ENCODE measurements at places on chromosomes 11 and 22.

GRCh38 chr11:86176165-86176884, 68.2 kb upstream of the EED start:
- DNase-seq: no peak

DNA sequence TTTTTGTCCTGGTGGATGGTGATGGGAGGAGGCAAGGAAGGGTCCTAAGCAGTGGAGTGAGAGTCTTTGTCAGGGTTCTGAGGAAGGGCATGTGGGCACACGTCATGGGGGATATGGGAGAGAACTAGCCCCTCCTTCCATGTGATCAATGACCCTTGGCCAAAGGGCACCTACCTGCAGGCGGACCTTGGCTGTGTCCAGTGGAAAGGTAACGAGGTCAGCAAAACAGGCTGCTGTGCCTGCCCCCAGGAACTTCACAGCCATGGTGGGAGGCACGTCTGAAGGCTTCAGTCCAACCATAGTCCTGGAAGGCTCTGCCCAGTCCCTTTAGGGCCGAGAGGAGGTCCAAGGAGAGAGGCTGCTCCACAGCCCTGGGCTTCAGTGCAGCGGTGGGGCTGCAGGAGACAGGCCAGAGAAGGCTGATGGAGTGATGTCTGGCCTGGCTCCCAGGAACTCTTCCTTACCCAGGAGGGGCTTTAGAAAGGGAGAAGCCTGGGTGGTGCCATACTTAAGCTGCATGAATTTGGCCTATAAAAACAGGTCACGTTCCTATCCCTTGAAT, 2.1 kb downstream of the UCP3 start:
- DNase-seq: no peak

DNA sequence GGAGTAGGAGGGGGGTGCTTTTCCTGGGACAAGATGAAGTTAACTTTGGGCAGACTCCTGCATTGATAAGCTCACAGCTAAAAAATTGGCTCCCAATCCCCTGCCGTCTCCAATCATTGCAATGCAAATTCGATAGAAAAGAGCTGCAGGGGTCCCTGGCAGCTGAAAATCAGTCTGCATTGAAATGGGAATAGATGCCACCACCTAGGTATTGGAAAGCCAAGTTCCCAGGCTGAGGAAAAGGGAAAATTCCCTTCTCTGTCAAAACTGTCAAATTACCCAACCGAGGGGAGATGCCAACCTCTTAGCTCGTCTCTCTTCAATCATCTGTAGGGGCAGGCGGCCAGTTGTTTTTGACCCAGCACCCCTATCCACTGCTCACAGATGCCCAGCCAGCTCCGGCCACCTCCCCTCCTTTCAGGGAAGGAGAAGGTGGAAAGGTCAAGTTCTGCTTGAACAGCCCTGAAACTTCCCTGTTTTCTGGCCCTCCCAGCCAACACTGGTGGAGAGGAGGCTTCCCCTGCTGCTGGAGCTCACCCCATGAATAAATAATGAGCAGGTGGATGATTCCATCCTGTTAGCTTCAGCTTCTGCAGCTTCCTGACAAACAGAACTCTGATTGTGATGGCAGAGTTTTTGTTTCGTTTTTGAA, 916.3 kb downstream of the TBC1D22A start:
- DNase-seq: no peak

DNA sequence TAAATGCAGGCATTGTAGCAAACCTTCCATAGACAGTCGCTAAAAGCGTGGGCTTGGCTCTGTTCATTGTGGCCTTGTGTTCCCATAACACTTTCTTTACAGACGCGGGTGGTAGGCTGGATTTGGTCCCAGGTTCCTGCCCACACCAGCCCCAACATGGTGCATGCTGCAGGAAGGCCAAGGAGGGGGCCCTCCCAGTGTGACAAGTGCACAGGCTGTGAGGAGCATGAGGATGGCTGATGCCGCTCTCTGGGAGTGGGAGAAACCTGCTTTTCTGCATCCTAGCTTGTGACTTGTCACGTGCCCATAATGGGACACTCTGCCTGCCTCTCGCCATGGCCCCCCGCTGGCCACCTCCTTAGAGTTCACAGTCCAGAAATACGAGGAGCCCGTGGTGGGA, 161.8 kb upstream of the B3GAT1 start:
- DNase-seq: no peak

DNA sequence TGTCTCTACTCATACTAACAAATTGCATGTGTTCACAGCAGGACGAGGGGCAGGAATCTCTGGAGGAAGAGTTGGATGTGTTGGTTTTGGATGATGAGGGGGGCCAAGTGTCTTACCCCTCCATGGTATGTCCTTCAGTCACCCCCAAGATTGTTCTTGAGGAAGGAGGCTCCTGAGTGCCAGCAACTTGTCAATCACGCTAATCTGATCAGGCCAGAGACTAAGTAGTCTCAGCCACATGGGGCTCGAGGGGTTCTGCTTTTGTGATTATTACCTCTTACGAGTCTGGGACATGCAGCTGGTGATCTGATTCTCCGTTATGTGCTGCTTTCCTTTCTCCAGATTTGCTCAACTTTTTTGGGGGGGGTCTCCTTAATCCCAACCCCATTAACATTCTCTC, 54.3 kb downstream of the CTNND1 start:
- no peak for DNase-seq

DNA sequence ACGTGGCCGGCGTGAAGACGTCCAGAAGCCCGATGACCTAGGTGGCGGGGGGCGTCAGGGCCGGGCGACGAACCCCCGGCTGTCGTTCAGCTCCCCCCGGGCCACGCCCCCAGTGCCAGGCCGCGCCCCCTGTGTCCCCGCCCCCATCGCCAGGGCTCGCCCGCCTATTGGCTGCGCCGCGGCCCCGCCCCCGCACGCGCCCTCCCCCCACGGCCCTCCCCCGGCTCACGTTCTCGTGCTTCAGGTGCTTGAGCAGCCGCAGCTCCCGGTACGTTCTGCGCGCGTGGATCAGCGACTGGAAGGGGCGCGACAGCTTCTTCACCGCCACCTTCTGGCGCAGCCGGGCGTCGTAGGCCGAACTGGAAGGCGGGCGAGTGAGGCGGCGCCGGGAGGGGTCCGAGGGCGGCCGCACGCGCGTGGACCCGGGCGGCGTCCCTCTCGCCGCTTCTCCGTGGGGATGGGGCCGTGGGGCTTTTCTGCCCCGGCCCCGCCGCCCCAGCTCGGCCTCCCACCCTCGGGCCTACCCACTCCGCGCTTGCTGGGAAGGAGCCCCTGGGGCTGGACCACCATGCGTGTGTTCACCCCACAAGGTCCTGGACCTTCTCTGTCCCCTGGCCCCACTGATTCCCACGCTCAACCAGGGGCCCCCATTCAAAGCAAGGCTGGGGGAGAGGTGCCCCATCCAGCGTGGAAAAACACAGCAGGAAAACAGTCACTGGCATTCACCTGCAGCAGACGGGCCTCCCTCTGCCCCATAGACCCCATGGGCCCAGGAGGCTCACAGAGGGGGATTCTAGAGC, 2.4 kb downstream of the MAPK11 start:
- no peak for DNase-seq

- no peak for DNase-seq
These were observed 10.6 kb upstream of the CCDC83 start for GRCh38 chr11:85844439-85845123.

GRCh38 chr11:221539-221938, 14.0 kb downstream of the RIC8A start:
- no peak for DNase-seq

DNA sequence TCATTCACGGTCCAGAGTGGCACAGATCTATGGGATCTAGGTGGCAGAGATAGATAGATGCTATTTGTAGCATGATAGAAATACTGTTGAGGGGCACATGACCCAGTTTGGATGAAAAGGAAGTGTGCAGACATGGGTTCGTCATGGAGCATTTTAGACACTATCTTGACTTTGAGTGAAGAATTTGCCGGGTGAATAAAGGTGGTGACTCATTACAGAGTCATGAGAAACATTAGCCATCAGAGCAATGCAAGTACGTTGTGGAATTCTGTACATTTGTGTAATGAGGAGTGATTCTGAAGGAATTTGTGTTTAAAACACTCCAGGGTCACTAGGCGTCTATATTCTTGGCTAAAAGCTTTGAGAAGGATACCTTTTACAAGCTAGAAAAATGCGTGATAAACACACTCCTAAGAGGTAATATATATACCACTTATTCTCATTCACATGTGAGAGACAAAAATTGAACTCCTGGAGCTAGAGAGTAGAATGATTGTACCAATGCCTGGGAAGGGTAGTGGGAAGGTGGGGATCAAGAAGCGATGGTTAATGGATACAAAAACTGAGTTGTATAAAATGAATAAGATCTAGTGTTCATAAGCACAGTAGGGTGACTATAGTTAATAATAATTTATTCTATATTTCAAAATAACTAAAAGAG, 593.7 kb upstream of the LUZP2 start:
- no peak for DNase-seq

DNA sequence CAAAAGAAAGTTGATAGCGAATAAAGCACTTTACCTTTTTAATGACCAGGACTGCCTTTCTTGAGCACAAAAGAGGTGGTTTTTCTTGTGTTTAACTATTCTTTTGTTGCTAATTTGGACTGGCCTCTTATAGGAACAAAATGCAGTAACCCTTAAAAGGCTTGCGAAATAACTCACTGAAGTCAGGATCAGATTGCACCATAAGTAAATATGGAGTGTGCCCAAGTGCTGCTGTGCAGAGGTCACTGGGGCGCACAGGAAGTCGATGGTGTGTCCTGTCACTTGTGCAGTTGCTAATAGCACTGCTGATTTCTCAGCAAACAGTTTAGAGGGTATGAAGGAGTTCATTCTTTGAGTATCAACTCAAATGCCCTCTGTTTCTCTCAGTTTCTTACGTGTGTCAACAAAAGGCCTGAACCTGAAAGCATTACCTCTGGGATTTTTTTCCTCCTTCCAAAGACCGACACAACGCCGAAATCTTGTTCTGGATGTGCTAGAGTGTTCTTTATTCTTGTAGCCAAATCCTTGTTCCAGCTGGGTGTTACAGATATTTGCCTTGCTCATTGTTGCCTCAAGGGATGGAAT, 71.3 kb downstream of the ATXN10 start:
- no peak for DNase-seq

DNA sequence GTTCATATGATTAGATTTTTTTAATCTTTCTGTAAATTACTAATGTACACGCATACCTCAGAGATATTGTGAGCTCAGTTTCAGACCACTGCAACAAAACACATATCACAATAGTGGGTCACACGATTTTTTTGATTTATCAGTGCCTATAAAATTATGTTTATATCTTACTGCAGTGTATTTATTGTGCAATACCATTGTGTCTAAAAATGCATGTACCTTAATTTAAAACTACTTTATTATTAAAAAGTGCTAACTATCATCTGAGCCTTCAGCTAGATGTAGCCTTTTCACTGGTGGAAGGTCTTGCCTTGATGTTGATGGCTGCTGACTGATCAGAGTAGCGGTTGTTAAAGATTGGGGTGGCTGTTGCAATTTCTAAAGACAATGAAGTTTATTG, 918.8 kb upstream of the CHORDC1 start:
- no peak for DNase-seq

GRCh38 chr22:21866833-21867527, 465 bp downstream of the MAPK1 start:
- no peak for DNase-seq

GRCh38 chr11:70605468-70605815, 207.1 kb downstream of the CTTN start:
- DNase-seq: no peak

DNA sequence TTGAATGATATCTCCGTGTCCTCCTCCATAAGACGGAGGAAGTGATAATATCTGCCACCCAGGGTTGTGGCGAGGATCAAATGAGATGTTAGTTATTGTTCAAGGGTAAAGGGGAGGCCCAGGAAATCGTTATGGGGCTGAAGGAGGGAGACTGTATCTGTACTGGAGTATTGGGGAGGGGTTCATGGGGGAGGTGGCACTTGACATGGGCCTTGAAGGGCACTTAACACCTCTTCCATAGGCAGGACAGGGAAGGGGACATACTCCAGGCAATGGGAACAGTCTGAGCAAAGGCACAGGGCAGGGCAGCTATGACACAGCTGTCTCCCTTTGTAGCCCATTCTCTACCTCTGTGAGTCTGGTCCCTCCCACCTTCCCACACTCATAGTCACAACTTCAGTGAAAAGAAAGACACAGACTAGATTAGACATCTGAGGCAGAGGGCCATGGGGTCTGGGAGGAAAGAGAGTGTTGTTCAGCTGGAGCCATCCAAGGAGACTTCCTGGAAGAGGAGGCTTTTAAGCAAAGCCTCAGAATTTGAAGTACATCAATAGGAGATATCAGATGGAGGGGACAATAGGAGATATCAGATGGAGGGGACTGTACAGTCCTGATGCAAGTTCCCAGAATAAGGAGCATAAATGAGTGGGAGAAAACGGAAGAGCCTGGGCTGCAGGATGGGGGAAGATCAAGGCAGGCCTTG, 15.8 kb upstream of the DGKZ start:
- no peak for DNase-seq

DNA sequence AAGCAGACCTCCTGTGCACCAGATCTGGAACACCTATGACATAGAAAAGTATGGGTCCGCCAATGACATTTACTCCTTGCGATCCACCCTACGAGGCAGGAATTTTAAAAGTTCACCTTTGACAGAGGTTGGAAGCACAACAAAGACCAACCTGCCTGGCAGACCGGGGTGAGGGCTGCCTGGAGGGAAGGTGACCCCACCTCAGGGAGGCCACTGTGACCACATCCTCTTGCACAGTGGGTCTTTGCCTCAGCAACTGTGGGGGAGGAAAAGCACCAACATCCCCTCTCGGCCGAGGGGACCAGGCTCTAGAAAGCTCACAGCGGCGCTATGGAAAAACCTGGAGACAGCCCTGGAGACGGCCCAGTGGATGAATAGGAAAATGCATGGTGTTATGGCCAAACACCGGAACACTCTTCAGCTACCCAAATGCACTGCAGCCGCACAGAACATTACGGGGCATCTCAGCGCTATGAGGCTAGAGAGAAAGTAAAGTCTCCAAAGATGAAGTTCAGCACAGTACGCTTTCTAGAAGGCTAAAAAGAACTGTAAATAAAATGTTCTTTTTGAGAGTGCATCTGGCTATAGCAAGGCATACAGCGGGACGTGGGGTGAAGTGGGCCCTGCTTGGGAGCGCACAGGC, 1.8 kb upstream of the SHISAL1 start:
- DNase-seq: no peak

DNA sequence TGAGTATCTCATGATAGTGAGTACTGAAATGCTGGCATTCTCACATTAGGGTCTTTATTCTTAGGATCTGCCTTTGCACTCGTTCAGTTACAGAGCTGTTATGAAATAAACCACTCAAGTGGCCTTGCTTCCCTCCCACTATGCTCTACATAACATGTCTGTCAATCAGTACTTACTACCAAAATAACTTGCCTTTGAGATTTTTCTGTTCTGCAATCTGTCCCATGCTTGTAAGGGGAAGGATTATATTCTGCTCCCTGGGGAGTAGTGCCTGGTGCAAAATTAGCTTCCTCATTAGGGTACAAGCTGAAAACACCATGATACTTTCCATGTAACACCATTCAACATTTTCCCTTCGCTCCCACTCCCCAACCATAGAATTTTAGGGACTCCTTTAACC, 1.9 kb upstream of the GRAP2 start:
- DNase-seq: no peak

All from thoracic aorta (tissue), 2 donors.